ENCODE measurements at places on chromosomes 2 and 18. TPM values are rescaled to one million over a fixed set of nuclear protein-coding genes. Genes with fewer than 3 reads are reported as not detected.

DYTN gene
- not detected for polyA plus RNA-seq

PRLH gene
- not detected for polyA plus RNA-seq

DUSP19 gene
- polyA plus RNA-seq: 2.4 TPM

RAB12 gene
- polyA plus RNA-seq: 67.5 TPM

SCN2A gene
- 0.04 TPM for polyA plus RNA-seq

CPLX4 gene
- not detected for polyA plus RNA-seq

LHCGR gene
- polyA plus RNA-seq: not detected

LRP1B gene
- 2.2 TPM for polyA plus RNA-seq

ESPNL gene
- 1.6 TPM for polyA plus RNA-seq

NXPH2 gene
- 12.5 TPM for polyA plus RNA-seq

TEX44 gene
- not detected for polyA plus RNA-seq

DNA sequence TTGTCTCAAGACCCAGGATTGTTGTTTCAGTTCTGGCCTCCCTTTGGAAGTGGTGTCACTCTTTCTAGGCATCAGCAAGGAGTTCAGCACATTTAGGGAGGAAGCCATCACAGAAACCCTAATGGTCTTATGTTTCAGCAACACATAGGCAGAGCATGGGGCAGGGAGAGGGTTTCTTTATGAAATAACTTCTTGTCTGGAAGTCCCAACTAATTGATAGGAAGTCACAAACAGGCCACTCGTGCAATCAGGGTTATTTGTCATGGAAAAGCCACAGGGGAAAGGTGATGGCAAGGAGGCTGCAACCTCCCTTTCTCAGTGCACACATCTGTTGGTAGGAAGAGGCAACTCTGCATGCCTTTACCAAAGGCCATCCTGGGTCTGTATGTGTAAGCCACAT lies 103.0 kb downstream of the BCL11A start:
- no peak for DNase-seq

GRCh38 chr2:232460171-232460570 lies 4.2 kb downstream of the ALPI start:
- DNase-seq: no peak

DNA sequence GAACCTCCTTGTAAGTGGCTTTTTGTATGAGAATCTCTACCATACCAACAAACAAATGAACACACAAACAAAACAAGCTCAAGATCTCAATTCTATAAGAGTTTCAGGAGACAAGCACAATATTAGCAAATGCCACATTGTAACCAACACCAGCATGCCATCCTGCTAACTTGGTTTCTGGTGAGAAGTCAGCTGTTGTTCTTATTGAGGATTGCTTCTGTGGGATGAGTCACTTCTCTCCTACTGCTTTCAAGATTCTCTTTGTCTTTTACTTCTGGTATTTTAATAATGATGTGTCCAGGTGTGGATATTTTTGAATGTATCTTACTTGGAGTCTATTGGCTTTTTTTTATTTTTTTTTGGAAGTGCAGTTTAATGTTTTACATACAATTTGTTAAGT lies 131.7 kb downstream of the BCL2L11 start:
- DNase-seq: no peak

GRCh38 chr18:45642238-45642637 lies 27.0 kb downstream of the SLC14A2 start:
- no peak for DNase-seq

DNA sequence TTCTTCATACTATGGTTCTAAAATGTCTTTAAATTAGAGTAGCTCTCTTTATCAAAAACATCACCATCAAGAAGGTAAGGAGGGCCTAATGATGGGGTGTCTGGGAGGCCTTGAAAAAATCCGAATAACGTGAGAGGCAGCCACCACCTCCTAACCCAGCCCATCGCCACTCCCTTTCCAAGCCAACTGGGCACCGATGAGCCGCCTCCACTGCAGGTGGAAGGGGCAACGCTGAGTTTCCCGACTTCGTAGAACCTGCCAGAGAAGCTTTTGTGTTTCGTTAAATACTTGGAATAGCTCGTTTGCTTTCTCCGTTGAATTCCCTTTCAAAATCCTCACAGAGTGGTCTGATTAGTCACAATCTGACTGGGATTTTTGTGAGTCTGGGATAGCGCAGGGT lies 22.0 kb upstream of the RPL31 start:
- no peak for DNase-seq

GRCh38 chr2:186426153-186427016 lies 59.7 kb upstream of the ZC3H15 start:
- DNase-seq: no peak

- no peak for DNase-seq
Measured at GRCh38 chr2:223642506-223642905, 40.3 kb upstream of the SCG2 start.

- peak; percentile 46 for DNase-seq
Measured at GRCh38 chr2:28750316-28751251, 1.0 kb upstream of the PPP1CB start.

GRCh38 chr2:86337244-86337835 lies at the start of gene REEP1:
TSS of gene REEP1 (minus strand) at chr2:86337626. CDS start at chr2:86337510, 116 bp downstream.
- no peak for DNase-seq

DNA sequence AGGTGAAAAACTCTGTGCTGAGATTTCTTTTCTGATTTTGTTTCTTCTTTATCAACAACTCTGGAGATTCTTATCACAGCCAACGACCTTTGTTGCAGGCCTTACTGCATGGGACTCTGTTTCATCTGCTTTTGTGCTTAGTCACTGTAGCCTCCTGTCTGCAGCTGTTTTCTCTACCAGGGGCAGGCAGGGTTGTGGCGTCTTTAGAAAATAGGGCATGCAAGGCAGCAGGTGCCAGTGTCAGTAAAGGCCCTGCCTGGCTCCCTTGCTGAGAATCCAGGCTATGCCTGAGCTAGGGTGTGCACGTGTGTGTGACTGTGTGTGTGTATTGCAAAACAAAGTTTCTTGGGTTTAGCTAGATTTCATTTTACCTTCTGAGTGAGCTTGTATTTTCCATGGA lies 14.6 kb upstream of the SLC9A2 start:
- DNase-seq: no peak

DNA sequence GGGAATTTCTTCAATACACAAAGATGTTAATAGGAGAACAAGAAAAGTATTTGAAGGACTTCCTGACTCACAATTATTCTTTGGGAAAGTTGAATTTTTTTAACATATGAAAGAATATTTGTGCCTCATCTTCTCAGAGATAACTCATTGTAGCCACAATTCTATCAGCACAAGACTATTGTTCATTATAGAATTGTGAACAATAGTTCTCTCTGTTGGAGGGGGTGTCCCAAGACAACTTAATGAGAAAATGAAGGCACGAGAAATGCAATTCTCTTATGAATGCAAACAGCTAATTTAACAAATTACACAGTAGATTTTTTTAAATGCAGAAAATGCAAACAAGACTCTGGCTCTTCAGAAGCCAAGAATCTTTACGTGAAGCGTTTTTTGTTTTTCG lies 157.0 kb downstream of the BARD1 start:
- DNase-seq: no peak

- DNase-seq: no peak
Measured at GRCh38 chr2:38217401-38218188, 141.6 kb upstream of the CYP1B1 start.

GRCh38 chr2:209368406-209368805 lies 55.4 kb upstream of the MAP2 start:
- no peak for DNase-seq

GRCh38 chr18:22667616-22668422 lies 250.1 kb upstream of the CTAGE1 start:
- no peak for DNase-seq

GRCh38 chr2:236054125-236054524 lies 114.1 kb downstream of the GBX2 start:
- DNase-seq: no peak

DNA sequence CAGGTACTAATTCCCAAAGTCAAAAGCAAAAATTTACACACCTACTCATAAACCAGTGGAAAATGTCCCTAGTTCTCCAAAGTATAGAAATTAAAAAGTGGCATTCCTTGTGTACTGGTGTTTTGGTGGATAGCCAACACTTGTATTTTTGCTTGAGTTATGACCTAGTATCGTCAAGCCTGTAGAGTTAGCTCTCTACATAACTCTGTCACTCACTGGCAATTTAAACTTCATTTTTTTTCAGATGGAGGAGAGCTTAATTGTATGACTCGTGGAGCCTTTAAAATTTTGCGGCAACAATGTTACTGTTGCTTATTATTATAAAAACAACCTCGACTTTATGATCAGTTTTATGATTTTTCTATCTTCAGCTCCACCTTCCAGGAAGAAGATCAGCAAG lies 58.7 kb downstream of the ITGB6 start:
- no peak for DNase-seq

GRCh38 chr2:105744091-105744908 lies 412 bp upstream of the NCK2 start:
- peak; percentile 58 for DNase-seq

GRCh38 chr2:136121204-136121910 lies 3.4 kb upstream of the CXCR4 start:
- no peak for DNase-seq

GRCh38 chr2:23486684-23487075 lies 101.7 kb downstream of the KLHL29 start:
- no peak for DNase-seq

- DNase-seq: no peak
Measured at GRCh38 chr2:159265171-159265576, 21.3 kb downstream of the WDSUB1 start.

DNA sequence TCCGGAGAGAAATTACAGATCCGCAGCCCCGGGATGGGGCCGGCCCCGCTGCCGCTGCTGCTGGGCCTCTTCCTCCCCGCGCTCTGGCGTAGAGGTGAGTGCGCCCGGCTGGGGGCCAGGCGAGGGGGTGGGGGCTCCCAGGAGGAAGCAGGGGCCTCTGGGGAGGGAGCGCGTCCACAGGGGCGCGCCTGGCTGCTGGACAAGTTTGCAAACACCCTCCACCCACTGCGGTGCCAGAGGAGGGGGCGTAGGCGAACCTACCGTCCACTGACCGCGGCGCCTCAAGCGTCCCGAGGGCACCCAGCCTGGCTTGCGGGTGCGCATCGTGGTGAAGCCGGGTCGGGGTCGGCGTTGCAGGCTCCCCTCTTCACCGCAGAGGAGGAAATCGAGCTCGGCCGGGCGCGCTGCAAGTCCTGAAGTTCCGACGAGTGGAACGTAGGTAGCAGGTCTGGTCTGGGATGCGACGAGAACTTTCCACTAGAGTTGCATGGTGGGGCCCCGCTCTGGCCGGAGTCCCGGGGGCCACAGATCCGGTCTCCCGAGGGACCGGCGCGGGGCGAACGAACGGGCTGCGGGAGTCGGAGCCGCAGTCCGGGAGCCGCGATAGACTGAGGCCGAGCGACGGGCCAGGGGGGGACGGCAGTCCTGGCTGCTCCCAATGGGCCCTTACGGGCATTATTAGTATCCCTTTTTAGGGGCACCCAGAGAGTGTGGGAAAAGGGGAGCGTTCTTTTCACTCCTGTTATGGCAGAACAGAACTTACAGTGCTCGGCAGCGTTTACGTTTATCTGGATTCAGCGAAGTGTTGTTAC lies 502 bp downstream of the MERTK start:
- DNase-seq: no peak

DNA sequence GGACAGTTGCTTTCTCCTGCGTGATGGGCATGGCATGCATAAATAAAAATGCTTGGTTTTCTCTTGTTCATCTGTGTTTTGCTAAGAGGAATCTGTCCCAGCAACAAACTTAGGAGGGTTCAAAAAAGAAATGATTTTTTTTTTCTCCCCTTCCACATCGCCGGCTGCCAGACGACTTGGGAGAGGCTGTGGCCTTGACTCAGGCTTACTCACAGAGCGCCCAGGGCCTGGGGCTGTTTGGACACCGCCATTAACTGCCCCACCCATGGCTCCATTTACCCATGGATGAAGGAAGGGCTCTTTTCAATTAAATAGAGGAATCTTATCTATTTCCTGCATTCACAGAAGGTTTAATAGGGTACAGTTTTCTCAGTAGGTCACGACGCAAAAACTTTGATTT lies 22.3 kb upstream of the SERPINB5 start:
- DNase-seq: no peak

DNA sequence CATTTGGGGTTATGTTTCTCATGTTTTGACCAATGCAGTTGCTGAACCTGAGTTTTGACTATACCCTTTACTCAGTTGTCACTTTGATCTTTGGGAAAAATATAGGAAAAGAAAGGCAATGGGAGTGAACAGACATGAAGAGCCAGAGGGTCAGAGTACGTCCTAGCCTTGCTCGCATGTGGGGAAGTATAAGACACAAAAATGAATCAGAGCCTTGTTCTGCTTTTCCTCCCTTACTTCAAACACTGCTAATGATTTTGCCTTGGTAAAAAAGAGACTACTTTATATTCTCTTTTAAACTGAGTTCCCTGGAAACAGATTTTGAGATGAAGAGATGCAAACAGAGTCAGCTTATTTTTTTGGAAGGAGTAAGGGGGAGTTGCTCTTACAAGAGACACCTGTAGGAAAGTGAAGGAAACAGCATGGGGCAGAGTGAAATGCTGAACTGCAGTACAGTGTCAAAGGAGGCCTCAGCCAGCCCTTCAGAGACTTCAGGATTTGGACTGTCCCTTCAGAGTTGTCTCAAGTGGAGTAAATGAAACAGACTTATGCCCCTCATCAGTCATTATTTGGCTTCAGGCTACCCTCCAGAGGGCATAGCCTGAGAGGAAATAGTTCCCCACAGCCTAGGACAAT lies 11.1 kb upstream of the FAP start:
- DNase-seq: no peak

DNA sequence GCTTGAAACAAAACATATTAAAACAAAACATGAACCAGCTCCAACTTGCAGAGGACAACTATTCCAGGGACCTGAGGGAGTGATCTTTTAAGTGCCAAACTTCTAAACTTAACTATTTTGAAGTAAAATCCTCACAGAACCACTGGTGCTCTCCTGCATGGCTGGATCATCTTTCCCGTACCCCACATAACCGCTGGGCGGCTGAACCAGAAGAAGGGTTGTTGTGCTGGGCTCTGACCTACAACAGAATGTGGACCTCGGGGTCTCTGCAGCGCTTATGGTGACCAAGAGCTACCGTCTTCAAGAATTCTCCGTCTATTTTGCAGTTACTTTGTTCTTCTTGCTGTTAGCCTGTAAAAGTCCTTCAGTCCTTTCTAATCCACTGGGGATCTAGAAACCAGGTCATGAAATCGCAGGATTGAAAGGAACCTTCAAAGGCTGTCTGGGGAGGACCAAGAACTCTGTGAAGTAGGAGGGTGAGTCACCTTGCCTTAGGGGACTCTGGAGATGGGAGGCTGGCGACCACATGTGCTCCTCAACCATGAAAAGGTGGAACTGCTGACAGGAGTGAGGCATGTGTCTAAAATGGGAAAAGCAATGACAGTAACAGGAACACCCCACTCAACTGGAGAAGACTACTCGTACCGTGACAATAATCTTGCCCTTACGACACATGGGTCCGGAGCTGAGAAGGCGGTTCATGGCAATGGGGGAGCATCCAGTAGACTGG lies 46.6 kb downstream of the HDLBP start:
- no peak for DNase-seq
